Right cardiac atrium (tissue), 5 donors: ENCODE measurements at places on chromosomes 2 and 18. TPM values are rescaled to one million over a fixed set of nuclear protein-coding genes. Genes with fewer than 3 reads are reported as not detected.

The CROCC2 gene
- polyA plus RNA-seq, result not detected

The TUBA3E gene
- 28.8 TPM for polyA plus RNA-seq

The PAX3 gene
- 0.23 TPM for polyA plus RNA-seq

The EMX1 gene
- 0.18 TPM for polyA plus RNA-seq

The KYNU gene
- 0.50 TPM for polyA plus RNA-seq

The SLC30A3 gene
- 7.3 TPM for polyA plus RNA-seq

The RUFY4 gene
- polyA plus RNA-seq, result not detected

The MAP4K4 gene
- polyA plus RNA-seq, result 30.8 TPM

The VSNL1 gene
- 36.8 TPM for polyA plus RNA-seq

The TMEM247 gene
- not detected for polyA plus RNA-seq

The HTR2B gene
- 2.3 TPM for polyA plus RNA-seq

The AFF3 gene
- polyA plus RNA-seq, result 4.0 TPM

The TFPI gene
- 27.1 TPM for polyA plus RNA-seq

The BCL11A gene
- polyA plus RNA-seq, result 3.7 TPM

The ARHGAP15 gene
- polyA plus RNA-seq, result 8.2 TPM

- no peak for DNase-seq
Measured at GRCh38 chr2:196181484-196181883, 10.1 kb upstream of the STK17B start.

- no peak for DNase-seq
Measured at GRCh38 chr2:135925571-135925970, 49.3 kb upstream of the MCM6 start.

- DNase-seq, result no peak
Measured at GRCh38 chr2:47345590-47345924, 57.4 kb upstream of the MSH2 start.

- no peak for DNase-seq
Measured at GRCh38 chr2:222731201-222731621, 59.8 kb downstream of the MOGAT1 start.

- no peak for DNase-seq
Measured at GRCh38 chr2:205889114-205889513, 196.9 kb downstream of the INO80D start.

DNA sequence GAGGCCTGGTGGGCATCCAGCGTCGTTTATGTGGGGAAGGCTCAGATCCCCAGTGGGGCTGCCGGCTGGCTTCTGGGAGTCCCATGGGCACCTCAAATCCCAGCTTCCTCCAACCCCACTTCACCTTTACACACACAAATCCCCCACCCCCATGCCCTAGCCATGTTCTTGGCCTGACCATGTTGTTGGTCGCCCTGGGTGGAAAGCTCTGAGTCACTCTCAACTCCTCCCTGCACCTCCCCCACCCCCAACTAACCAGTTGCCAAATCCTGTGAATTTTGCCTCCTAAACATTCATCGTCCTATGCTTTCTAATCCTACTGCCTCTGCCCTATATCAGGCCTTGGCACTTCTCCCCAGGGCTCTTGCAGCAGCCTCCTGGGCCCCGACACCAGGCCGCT, 6.4 kb downstream of the TNS1 start:
- peak; percentile 70 for DNase-seq

GRCh38 chr18:11408555-11409065, 200.8 kb upstream of the SLC35G4 start:
- no peak for DNase-seq

- no peak for DNase-seq
Measured at GRCh38 chr18:26642440-26643348, 94.3 kb upstream of the KCTD1 start.

GRCh38 chr2:124953921-124954320, 928.8 kb downstream of the CNTNAP5 start:
- DNase-seq, result no peak

GRCh38 chr18:44818668-44819403, 138.1 kb downstream of the SETBP1 start:
- DNase-seq, result no peak

GRCh38 chr2:212141499-212141898, 397.1 kb downstream of the ERBB4 start:
- DNase-seq, result no peak

DNA sequence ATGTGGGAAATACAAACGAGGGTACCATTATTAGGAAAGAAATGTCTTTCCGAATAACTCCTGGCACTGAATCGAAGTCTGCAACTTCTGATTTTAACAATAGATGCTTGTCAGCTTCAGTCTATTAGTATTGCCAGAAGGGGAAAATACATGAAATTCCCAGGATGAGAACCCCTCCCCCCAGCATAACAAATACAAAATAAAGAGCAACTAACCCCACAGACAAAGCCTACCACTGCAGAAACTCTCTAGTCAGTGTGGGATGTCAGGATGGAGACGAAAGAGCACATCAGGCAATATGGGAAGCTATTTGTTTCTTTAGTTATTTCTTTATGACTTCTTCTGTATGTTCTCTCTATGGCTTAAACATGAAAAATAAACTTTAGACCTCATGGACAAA, 365.0 kb upstream of the CDH2 start:
- DNase-seq, result no peak

DNA sequence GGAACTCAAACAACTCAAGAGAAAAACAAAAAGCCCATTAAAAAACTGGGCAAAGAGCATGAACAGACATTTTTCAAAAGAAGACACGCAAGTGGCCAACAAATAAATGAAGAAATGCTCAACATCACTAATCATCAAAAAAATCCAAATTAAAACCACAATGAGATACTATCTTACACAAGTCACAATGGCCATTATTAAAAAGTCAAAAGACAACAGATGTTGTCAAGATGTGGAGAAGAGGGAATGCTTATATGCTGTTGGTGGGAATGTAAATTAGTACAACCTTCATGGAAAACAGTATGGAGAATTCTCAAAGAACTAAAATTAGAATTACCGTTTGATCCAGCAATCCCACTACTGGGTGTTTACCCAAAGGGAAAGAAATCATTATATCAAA, 15.1 kb downstream of the LMAN1 start:
- DNase-seq, result no peak

DNA sequence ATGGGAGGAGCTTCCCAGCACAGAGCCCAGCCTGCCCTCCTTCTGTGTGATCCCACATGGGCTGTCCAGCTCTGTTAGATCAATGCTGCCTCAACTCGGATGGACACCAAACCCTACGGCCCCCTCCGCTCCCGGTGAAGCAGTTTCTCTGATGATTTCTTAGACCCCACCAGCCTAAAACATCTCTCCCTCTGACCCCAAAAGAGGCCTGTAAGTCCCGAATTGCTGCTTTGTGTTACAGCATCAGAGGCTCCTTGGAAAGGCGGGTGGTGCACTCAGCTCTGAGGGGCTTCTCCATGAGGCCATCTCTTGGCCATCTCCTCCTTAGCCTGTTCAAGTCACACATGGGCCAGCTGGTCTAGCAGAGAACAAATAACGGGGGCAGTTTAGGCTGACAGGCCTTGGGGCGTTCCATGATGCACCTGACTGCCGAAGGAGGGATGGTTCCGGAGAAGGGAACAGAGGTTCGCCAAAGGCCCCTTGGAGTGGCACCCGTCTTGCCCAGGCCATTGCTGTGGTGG, 240.7 kb downstream of the SH3RF3 start:
- peak; percentile 4 for DNase-seq

- DNase-seq, result no peak
Measured at GRCh38 chr2:138433995-138434951, 67.3 kb upstream of the SPOPL start.

DNA sequence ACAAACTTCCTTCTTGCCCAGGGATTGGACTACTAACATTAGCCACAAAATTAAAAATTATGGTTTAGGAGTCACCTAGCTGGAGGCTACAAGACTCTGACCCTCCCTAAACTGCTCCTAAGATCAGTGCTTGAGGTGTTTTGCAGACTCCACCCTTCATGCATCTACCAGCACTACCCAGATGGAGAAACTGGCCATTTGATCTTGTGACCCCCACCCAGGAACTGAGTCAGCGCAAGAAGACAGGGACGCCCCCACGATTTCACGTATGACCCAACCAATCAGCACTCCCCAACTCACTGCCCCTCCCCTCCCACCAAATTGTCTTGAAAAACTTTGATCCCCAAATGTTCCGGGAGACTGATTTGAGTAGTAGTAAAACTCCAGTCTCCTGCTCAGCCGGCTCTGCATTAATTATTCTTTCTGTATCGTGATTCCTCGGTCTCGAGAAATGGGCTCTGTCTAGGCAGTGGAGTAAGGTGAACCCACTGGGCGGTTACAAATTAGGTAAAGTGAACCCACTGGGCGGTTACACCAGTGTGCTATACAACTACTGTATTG, 40.1 kb upstream of the CCDC88A start:
- no peak for DNase-seq

DNA sequence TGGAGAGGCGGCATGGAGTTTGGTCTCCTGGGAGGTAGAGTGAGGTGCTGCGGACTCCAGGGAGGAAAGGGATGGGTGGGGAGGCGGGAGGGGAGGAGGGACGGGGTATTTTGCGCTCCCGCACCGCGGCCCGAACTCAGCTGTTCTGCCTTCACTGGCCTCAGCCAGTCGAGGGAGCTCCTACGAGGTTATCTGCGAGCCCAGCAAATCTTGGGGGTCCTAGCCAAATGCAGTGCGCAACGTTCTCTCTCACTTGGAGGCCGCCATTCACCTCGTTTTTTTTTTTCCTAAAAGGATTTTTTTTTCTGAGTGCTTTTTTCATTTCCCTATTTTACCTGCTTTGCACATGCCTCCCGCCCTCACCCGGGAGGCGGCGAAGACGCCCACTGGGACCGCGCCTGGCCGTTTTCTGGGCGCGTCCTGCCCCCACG, 877 bp upstream of the BCL2L11 start:
- no peak for DNase-seq

GRCh38 chr2:39663187-39663930, 2.4 kb upstream of the TMEM178A start:
- no peak for DNase-seq

DNA sequence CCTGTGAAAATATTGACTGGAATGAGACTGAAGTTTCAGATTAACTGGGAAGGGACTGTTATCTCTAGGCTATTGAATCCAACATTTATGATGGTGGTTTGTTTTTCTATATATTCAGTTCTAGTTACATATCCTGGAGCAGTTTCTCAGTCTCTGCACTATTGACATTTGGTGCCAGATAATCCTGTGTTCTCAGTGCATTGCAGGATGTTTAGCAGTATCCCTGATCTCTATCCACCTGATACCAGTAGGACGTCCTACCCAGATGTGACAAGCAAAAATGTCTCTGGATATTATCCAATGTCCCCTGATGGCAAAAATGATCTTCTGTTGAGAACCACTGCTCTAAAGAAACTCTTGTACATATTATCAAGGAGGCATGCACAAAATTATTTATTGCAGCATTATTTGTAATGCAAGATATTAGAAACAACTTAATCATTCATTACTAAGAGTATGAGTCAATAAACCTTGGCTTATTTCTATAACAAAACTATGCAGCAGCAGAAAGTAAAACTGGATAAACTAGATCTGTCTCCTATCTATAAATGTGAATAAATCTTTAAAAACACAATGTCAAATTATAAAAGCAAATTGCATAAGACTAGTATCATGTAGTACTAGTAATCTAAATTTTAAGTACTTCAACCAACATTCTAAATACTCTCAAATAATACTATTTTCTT, 369.3 kb upstream of the RND3 start:
- DNase-seq, result no peak

DNA sequence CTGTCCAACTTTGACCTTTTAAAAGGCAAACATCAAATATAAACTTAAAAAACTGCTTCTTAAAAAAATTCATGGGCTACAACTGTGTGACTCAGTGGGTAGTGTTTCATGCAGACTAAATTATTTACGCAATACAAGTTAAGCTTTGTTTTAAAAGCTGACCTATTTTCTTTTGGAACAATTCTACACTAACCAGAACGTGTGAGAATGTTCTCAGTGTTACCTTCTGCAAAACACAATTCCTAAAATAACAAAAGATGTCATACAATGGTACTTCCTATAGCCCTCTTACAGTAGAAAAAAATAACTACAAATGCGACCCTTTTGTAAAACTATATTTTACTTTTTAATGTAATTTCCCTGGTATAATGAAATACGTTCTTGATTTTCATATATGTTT, 793.8 kb upstream of the FSHR start:
- no peak for DNase-seq

DNA sequence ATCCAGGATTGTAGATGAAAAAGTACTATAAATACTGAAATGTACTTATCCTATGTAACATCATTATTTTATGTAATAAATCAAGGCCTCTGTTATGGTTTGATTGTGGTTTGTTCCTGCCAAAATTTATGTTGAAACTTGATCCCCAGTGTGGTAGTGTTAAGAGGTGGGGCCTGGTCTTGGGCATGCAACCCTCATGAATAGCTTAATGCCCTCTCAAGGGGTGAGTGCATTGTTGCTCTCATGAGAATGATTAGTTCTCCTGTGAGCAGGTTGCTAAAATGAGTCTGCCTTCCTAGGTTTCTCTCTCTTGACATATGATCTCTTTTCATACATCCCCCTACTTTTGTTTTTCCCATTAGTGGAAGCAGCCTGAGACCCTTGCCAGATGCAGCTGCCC, 915.4 kb downstream of the TSN start:
- no peak for DNase-seq

DNA sequence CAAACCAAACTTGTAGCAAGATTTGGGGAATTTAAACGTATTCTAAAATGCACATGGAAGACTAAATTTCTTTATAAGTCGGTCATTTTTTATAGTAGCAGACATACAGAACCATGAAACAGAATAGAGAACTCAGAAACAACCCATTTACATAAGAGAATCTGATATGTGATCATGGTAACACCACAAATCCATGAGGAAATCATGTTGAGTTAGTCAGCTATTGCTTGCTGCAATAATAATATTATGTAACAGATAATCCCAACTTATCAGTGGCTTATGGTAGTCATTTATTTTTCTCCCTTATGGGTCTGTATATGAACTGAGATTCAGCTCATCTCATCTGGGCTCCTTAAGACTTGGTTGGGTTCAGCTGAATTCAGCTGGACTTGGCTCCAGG, 103.4 kb upstream of the SERTAD2 start:
- DNase-seq, result no peak

GRCh38 chr2:24513281-24514071, 22.4 kb downstream of the NCOA1 start:
- DNase-seq, result no peak

DNA sequence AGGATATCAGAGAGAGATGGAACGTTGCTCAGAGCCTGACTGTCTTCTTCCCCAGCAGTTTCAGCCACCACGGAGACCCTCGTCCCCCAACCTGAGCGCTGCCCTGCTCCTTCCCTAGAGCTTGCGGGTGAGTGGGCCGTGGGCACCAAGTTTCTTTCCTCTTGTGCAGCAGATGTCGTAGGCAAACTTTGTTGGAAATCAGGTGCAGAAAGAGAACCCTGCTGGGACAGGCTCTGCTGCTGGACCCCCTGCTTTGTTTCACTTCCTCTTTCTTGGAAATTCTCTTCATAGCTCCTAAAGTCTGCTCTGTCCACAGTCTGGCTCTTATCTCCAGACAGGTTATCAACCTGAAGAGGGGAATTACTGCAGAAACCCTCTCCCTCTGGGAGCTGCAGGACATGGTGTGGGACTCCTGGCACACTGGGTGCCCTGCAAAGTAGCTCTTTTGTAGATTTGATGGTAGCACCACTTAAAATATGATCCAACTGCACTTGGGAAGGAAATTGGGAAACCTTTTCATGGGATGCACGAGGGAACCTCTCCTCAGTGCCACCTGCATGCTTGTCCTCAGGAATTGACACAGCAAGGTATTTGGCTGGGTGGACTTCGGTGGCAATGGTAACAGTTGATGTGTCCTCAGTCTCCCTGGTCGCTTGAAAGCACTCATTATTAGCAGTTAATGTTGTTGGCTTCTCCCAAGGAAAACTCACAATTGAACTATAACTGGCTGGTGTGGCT, 92.2 kb downstream of the ALPK2 start:
- no peak for DNase-seq
